WERI-Rb-1 (cell line): ENCODE measurements at places on chromosomes 16 and 17.

DNA sequence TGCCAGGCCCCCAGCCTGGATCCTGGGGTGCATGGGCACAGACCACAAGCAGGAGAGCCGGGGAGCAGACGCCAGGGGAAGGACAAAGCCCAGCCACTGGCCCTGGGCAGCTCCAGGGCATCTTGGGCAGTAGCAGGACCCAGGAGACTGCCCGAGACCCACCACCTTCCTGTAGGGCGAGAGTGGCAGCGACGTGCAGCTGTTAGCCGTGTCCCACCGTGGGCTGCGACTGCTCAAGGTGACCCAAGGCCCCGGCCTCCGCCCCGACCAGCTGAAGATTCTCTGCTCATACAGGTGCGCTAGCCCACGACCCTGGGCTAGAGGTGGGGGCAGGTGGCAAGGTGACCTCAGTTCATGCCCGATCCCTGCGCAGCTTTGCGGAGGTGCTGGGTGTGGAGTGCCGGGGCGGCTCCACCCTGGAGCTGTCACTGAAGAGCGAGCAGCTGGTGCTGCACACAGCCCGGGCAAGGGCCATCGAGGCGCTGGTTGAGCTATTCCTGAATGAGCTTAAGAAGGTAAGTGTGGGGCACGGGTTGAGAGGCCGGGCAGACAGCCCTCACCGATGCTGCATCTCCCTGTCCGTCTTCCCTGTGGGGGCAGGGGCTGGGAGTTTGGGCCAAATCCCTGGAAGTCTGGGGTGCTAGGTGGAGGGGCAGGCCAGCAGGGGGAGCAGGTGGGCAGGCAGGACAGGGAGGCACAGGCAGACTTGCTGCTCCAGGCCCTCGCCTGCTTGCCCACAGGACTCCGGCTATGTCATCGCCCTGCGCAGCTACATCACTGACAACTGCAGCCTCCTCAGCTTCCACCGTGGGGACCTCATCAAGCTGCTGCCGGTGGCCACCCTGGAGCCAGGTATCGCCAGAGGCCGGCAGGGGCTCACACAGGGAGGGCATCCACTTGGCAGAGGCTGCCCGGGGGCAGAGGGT lies 13.5 kb upstream of the SMIM5 start:
- DNase-seq, result peak; percentile 91

GRCh38 chr16:79168321-79168720 lies 432.2 kb downstream of the MAF start:
- no peak for DNase-seq

- DNase-seq, result no peak
Measured at GRCh38 chr16:30185683-30186421, 2.5 kb downstream of the CORO1A start.

DNA sequence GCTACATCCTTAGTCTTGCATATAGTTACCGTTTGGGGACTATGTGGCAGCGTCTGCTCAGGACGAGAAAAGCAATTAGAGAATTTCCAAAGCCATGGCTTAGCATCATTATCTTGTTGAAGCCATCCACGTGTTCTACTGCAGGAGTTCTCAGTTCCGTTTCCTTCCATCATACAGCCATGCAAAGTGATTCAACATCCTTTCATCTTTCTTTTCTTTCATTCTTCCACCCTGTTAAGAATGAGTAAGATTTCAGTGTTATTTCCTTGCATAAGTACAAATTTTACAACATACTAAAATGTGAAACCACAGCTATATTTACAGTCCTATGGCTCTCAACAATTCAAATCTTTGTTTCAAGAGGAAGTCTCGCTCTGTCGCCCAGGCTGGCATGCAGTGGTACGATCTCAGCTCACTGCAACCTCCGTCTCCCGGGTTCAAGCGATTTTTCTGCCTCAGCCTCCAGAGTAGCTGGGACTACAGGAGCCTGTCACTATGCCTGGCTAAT lies 3.8 kb downstream of the MARF1 start:
- DNase-seq, result no peak

DNA sequence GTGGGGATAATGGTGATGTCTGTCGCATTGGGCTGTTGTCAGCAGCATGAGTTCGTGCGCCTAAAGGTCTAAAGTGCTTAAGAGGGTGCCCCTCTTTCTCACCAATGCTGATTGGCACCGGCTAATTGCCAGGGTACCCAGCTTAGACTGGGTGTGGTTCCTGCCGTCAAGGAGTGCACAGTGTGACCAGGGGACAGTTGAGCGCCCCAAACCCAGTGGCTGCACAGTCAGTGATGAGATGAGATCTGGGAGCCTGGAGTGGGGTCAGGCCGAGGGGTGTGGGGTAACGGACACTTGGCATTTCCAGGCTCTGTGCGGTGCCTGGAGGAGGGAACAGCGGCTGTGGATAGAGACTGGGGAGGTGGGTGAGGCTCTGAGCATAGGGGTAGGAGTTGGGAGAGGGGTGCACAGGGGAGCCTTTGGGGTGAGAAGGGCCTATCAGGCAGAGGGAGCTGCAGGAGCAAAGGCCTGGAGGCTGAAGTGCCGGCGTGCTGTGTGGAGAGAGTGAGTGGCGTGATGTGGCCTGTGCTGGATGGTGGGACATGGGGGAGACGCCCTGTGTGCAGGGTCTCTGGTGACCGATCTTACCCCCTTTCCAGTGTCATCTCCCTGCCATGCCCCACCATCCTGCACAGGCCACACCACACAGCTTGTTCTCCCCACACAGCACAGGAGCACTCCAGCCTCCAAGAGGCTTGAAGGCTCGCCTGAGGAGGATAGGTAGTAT lies 58.3 kb downstream of the SNX20 start:
- no peak for DNase-seq

DNA sequence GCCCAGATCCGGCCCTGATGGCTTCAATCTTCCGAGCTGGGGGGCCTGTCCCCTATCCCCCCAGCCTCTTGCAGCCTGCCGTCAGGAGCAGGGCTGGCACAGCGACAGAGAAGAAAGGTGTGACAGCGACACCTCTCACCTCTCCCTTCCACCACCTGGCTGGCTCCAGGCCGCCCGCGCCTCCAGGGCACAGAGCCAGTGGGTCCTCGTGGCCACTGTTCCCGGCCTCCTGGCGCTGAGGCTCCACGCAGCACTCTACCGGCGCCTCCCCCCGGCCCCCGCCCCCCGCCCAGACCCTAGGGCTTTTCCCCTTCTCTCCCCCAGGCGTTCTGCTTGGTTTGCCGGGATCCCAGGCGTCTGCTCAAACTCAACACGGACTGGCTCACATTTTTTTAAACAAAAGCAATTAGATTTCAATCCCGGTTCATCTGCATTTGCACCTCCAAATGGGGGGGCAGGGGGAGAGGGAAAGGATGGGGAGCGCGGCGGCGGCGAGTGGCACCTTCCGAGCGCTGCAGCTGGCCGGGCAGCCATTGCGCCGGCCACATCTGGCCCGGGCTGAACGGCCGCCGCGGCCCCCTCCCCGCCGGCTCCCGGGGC lies 12.8 kb upstream of the CBX8 start:
- DNase-seq, result no peak

GRCh38 chr16:56877486-56878182 lies 12.6 kb downstream of the SLC12A3 start:
- no peak for DNase-seq

- no peak for DNase-seq
Measured at GRCh38 chr16:86012221-86012620, 113.3 kb downstream of the IRF8 start.

GRCh38 chr16:89360760-89361435 lies 129.5 kb downstream of the ANKRD11 start:
- no peak for DNase-seq

- no peak for DNase-seq
Measured at GRCh38 chr16:89973654-89974335, 25.2 kb downstream of the DEF8 start.

DNA sequence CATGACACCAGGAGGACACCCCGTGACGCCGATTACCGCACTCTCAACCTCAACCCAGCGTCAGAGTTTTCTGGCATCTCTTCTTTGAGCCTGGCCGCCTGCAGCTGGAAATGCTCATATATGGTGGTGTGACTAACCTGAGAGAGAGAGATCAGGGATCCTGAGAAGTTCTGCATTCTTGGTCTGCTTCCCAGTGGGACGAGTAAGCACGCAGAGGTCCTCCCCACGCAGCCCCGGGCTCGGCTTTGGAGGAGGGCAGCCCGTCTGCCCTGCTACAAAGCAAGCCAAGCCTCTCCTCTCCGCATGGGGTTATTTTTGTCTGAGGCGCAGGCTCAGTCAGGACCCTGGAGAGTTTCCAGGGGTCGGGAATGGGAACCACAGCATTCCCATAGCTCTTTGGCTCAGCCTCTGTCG lies 16.5 kb downstream of the CRISPLD2 start:
- DNase-seq, result no peak

DNA sequence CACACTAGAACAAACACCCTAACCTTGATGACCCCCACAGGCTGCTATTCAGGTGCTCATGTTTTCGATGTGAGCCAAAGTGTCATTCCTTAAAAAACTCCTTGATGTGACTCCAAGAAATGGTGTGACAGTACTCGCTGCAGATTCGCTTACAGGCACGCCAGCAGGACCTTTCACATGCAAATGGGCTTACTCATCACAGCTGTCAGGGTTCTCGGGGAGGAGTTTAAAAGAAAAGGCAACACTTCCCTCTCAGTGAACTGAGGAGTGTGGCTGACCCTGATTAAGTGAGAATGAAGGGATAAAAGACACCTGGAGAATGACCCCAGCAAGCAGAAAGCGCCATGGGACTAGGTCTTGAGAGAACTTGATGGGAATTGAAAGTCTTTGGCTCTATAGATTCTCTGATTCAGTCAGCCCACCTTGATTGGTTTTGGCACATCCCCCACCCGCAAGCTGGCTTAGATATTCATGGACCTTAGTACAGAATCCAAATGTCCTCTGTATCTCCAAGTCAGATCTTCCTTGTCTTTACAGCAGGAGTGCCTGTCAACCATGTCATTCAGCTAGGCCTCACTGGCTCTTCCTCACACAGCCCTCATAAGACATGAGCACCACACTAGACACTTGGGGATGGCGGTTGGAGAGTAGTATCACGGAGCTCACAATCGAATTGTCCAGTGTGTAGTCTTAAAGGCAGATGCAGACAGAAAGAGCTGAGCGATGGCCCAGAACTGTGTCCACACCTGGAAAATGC lies 82.6 kb downstream of the HIC1 start:
- no peak for DNase-seq

DNA sequence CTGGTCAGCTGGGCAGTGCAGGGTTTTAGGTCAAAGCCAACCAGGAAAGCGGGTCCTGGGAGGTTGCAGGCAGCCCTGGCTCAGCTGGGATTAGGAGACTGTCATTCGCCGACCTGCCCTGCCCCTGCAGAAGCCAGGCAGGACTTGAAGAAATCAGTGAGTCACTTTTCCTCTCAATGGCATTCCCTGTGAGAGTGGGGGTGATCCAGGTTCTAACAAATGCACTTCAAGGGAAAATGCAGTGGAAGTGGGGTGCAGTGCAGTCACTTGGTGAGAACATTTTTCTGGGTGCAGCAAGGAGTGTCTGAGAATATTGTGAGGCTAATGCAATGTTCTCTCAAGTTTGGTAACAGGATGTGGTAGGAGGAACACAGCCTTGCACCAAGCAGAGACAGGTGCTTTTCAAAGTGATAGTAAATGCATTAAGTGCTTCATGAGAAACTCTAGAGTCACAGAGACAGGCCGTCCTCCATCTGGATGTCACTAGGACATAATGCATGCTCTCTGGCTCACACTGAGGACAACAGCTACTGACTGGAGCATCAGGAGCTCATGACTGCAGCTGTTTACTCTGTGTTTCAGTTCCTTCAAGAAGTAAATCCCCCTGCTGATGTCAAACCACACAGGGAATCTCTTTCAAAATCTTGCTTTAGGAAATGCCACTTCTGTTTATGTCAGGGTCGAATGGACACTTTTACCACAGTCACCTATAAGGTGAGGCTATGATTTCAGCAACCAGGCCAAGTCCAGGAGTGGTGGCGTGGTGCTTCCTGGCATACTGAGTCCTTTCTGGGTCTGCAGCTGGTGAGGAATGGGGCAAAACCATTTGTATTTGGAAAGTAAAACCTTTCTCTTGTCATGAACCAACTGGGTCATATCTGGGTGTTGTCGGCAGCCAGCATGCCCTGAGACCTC lies 16.7 kb downstream of the CDK5R1 start:
- DNase-seq, result peak; percentile 76

GRCh38 chr16:13708347-13709120 lies 211.4 kb upstream of the ERCC4 start:
- DNase-seq, result no peak

- no peak for DNase-seq
Measured at GRCh38 chr16:17802571-17802970, 331.8 kb upstream of the XYLT1 start.

DNA sequence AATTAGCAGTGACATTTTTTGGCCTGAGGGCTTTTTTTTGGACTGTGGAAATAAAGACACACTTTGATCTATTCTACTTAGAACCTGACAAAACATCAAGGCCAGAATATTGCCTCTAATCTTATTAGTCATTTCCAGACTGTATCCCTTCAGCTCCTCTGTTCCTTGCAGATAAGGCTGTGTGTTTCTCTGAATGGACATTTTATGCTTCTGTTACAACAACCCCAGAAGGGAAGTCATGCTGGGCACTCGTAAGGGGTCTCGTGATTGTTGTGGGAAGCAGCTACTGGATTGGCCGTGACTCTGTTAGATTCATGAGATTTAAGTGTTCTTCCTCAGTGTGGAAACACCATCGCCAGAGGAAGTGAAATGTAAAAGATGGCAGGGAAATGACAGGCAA lies 31.6 kb upstream of the HS3ST2 start:
- DNase-seq, result no peak

- no peak for DNase-seq
Measured at GRCh38 chr17:82461827-82462524, 3.4 kb downstream of the NARF start.

GRCh38 chr16:89323120-89323960 lies 105.8 kb downstream of the ZNF778 start:
- DNase-seq, result no peak

DNA sequence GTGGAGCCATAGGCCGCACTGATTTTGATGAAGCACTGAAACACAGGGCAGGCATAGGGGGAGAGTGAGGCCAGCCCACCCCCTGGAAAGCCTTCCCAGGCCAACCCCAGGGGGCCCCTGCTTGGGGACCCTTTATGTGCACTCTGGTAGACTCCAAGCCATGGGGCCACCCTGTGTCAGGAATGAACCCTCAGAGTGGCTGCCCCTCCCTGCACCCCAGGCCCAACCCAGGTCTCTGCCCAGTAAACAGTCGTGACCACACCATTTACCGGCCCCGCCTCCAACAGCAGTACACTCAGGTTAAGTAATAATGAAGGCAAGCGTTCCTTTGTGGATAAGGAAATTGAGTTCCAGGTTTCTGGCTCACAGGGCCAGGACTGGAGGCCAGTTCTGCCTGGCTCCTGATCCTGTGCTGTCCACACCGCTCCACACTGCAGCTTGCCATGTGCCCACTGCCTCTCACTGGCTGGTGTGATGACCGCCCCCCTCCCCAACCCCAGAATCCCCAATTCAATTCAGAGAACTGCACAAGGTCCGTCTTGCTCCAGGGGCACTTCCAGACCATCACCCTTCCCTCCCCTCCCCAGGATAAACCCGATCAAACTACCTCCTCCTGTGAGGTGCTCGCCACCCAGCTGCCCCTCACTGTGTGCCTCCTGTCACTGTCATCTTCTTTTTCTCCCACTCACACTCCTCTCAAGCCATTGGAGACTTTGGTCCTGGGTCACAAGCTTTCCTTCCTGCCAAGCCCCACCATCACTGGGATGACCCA lies 13.6 kb downstream of the PIMREG start:
- no peak for DNase-seq
